RPMI8226 (cell line): ENCODE measurements at places on chromosomes 7 and 10.

- DNase-seq, result no peak
These were observed 48.5 kb upstream of the LEP start for GRCh38 chr7:128192497-128193142.

DNA sequence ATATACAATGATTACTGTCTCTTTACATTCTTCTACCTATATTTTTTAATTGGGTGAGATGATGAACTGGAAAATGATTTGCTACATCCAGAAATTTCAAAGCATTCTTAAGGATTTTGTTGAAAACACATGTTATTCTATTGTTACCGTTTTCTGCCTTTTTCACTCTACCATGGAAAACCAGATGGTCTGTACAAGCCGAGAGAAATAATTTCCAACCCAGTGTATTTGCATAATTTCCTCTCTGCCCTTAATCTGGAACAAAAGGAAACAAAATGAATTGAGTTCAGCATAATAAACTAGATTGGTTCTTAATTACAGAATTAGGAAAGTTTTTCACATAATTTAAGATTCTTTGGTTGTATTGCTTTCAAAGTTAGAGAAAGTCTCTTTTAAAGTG, 211.2 kb downstream of the CACNB2 start:
- DNase-seq, result no peak

DNA sequence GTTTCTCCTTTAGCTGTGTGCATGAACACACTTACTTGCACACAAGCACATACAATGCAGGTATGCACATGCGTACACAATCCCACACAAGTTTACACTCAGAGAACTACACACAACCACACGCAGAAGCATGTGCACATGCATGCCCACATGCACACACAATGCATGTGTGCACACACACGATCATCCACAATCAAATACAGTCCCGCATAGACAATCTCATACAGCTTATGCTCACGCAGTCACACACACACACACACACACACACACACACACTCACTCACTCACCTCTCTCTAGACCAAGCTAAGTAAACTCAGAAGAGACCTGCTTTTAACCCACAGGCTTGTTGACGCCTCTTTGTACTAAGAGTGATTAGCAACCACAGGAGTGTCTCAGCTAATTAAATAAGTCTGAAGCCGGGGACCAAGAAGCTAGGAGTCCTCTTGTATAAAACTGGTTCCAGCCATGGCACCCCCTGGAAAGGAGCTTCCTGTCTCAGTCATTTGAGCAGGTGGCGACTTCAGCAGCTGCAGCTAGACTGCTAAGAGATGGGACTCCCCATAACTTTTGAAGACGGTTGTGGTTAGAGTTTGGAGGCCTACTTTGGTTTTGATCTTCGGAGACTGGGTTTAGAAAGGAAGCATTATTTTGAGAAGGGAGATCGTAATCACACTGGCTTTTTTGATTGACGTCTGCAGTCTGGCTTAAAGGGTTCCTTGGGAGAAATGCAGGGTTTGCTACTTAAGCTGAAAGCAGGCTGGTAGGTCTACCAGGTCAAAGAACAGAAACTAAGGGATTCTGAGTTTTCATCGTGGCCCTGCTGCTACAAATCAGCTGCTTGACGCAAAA, 82.3 kb upstream of the ADRB1 start:
- DNase-seq, result no peak

GRCh38 chr7:11343818-11344413, 370.2 kb downstream of the PHF14 start:
- DNase-seq, result peak; percentile 64

- DNase-seq, result no peak
These were observed 19.0 kb downstream of the SRI start for GRCh38 chr7:88200789-88201188.

DNA sequence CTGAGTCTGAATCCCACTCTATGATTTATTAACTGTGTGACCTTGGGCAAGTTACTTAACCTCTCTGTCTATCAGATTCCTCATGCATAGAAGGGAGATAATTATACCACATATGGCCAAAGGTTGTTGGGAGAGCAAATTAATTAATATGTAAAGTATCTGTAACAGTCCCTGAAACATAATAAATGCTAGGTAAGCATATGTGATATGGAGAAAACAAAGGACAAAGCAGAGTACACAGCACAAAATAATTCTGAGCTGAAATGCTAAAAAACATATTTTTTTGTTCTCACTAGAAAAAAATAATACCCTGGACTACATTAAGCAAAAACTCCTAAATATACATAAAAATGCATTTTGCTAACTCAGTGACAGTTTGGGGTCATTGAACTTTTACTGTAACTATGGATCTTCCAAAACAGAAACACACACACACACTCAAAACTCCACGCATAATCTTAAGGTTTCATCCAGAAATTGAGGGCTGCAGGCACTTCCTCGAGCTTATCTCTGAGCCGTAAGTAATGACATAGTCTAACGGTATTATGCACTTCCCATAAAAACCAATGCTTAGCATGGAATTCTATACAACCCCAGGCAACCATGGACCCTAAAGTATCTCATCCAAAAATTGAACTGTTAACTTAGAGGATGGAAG, 201.7 kb upstream of the PTN start:
- DNase-seq, result no peak

GRCh38 chr10:103127241-103127640, 65.8 kb downstream of the NT5C2 start:
- DNase-seq, result no peak

GRCh38 chr10:80927419-80928078, 389.8 kb downstream of the SH2D4B start:
- DNase-seq, result no peak

DNA sequence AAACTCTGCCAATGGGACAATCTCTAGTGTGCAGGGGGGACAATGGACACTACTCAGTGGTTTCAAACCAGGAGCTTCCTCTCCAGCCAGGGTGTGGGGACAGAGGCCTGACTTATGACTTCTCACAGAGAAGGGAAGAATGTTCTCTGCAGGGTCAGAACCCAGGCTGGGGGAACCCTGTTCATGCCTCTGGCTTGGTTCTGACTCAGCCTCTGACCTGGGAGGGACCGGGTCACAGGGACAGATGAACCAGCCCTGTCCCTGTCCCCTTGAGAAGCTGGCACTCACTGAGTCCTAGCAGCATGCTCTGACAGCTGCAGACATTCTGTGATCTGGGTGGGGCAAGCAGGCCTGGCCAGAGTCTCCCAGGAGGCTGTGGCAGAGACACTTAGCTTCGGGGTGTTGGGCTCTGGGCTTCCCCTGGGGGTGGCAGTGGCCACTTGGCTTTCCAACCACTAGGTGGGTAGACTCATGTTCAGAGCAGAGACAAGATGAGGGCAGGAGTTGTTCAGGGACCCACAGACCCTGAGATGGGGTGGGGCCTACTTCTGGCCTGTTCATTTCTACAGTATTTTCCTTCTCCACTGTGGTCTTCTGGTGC, 13.6 kb downstream of the TSPAN15 start:
- DNase-seq, result no peak

DNA sequence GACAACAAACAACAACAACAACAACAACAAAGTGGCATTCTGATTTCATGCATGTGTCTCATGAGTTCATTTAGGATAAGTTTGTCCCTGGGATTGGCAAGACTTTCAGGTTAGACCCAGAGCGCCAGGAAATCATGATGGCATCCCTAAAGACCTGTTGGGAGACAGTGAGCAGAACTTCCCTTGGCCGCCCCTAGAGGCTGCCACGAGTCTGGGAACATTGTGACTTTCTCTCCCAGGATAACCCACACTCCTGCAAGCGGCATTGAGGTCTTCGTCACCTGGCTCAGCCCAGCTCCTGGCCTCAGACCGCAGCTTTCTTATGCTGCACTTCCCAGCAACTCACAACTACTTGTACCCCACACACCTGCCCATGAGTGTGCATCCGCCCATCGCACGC, 80.5 kb upstream of the RNF32 start:
- DNase-seq, result no peak

DNA sequence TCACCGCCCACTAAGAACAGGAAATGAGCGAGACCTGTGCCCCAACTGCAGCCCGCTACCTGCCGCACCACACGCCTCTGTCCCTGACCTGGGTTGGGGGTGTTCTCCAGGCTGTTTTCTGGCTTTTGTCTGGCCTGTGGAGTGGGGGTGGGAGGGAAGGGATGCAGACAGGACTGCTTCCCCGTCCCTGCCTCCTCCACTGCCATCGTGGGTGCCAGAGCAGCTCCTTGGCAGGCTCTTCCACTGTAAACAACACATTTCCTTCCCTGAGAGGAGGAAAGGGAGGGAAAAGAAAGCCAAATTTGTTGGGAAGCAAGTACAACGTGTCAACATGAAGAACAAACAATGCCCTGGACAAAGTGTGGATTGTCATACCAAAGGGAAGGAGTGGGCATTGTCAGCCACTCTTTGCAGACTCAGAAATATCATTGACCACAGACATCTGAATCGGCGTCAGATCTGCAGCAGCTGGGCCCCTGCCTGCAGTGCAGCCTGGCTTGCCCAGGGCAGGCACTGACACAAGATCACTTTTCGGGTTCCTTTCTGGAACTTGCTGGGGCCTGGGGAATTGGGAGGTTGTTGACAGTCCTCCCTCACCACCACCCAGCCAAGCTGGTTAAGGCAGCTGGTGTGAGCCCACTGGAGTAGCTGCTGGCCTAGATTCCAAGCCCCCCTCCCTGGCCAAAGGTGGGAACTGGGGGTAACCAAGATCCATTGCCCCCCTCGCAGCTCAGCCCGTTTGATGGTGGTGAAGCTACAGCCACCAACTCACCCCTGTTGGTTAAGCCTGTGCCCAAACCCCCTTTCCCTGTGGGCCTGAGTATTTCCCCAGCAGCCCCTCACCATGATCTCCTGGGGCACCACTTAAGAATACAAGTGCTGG, 22.6 kb upstream of the TRIM8 start:
- DNase-seq, result no peak

- no peak for DNase-seq
These were observed 93.0 kb downstream of the KMT2C start for GRCh38 chr7:152342796-152343195.

GRCh38 chr7:10790910-10791309, 182.8 kb upstream of the PHF14 start:
- DNase-seq, result no peak

- no peak for DNase-seq
These were observed 7.7 kb downstream of the CLCN1 start for GRCh38 chr7:143323653-143324052.

DNA sequence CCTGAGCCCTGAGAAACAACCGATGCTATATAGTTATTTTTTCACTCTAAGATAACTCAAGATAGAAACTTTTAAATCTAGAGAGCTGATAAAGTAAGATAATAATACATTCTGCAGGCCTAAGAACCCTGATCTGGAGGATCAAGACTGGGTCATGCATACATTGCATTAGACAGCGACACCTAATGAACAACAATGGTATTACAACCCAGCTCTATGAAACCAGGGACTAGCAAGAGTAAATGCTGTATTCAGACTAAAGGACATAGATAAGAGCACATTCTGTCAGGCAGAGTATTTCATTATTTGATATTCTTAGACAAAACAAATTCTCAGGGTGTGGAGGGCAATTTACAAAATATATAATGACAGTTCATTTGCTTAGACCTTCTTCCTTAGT, 148.6 kb downstream of the GRK5 start:
- DNase-seq, result peak; percentile 12

DNA sequence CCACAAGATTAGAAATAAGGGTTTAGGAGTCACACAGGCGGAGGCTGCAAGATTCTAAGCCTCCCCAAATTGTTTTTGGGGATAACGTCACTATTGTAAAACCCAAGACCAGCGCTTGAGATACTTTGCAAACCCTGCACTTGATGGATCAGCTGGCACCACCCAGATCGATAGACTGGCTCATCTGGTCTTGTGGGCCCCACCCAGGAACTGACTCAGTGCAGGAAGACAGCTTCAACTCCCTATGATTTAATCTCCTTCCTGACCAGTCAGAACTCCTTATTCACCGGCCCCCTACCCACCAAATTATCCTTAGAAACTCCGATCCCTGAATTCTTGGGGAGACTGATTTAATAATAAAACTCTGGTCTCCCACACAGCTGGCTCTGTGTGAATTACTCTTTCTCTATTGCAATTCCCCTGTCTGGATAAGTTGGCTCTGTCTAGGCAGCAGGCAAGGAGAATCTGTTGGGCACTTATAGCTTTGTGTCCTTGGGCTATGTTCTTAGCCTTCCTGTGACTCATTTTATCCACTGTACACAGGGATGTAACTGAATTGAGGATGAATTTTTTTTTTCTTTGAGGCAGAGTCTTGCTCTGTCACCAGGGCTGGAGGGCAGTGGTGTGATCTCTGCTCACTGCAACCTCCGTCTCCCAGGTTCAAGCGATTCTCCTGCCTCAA, 64.4 kb upstream of the CARD11 start:
- no peak for DNase-seq

- DNase-seq, result no peak
These were observed 103.4 kb upstream of the DLX6 start for GRCh38 chr7:96901822-96902445.

GRCh38 chr7:133854739-133855138, 272.4 kb upstream of the LRGUK start:
- DNase-seq, result peak; percentile 49

DNA sequence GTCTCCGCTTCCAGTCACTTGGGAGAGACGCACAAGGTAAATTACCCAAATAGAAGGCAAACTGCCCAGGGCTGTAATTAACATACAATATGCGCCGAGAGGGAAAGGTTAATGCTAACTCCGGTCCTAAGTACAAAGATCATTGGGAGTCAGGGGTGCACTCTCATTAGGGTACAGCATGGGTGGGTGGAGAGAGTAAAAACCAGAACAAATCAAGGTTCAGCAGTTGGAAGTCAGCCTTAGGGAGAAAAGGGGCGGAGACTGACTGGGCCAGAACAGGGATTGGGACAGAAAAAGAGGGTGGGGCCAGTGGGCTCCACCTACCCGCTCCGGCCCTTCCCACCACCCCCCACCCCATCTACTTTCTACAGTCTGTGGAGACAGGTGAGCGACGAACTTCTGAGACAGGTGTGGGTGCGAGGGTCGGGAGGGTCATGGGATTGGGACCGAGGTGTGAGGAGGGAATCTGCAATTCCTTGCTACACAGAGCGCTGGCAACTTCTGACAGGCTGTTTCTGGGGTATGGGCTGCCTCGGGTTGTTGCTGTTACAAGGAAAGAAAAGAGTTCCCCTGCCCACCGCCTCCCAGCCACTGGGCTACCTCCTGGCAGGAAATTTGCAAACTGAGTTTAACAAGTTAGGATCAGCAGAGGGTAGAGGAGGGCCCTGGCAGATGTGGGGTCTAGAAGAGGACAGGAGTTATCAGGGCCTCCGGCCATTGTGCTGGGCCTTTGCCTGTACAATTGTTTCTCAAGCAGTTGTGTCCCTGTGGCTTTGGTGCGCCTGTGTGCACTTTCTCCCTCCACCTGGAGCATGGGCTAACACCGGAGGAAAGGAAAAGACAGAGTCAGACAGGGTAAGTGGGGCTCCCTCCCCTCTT, at the start of gene TMEM139:
Gene TMEM139, plus strand, starts transcription at position 368 of the 879 bp plus-strand sequence. CDS start 1,000 bp downstream, outside the sequence.
- no peak for DNase-seq

DNA sequence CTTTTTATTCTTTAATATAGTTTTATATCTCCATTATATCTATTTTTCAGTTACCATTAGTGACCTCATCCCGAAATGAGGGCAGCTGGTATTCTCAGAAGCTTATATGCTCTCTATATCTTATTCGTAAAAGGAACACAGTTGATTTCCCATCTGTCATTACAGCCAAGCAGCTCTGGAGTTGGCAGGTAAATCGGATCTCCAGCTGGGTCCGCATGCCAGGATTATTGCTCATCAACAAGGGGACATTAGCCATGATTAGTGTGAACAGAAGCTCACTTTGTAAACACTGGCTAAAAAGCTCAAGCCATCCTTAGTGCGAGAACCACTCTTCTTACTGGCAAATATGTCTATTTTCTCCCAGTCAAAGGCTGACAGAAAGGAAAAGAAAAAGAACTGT, 180.3 kb downstream of the NPSR1 start:
- DNase-seq, result no peak

GRCh38 chr7:80499350-80499953, 12.4 kb downstream of the GNAT3 start:
- DNase-seq, result no peak
